ENCODE measurements at places on chromosomes 5 and 9.

DNA sequence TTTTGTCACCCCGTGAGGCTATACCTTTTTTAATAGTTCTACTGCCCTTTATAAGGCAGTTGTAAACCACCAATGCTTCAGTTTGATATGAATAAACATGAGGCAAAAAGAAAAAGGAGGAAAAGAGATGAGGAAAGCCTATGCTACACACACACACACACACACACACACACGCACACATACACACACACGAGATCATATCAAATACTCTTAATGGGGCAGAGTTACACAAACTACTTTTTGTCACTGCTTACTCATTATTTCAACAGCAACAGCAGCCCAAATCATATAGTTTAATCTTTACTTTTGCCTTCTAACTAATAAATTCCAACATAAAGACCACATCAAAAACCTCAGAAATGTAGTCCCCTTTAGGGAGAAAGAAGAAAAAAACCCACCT, 116.8 kb upstream of the PAM start:
- DNase-seq: no peak

GRCh38 chr5:36744773-36745589, 131.6 kb upstream of the NIPBL start:
- DNase-seq: no peak

DNA sequence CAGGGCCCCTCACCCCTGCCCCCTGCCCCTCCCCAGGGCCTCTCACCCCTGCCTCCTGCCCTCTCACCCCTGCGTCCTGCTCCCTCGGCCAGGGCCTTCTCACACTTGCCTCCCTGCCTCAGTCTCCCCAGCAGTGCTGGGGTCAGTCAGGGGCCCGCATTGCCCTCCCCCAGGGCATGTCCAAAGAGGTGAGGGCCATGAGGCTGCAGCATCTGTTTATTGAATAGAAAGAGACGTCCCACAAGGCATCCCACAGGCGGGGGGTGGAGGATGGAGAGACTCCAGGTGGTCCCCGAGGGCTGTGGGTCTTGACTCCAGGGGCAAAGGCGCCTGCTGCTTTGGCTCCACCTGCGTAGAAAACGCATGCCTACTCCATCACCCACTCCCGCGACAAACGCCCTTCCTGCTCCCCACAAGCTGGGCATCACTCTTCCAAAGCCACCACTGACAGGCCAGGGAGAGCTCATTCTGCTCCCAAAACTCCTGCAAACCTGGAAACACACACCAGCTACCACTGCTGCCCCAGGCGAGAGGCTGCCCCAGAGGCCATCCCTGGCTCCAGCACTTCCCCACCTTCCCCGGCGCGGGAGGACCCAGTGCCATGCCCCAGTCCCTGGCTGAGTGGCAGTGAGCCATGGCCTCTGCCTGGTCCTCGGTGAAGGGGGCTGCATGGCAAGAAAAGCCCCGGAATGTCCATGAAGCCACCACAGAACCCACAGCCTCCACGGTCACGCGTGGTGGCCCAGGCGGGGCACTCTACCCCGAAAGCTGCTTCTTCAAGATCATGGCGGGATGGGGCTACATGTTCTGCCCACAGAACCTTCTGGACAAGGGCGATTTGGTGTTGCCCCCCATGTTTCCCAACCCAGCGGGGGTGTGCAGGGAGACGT, 1.6 kb upstream of the LCN8 start:
- no peak for DNase-seq

DNA sequence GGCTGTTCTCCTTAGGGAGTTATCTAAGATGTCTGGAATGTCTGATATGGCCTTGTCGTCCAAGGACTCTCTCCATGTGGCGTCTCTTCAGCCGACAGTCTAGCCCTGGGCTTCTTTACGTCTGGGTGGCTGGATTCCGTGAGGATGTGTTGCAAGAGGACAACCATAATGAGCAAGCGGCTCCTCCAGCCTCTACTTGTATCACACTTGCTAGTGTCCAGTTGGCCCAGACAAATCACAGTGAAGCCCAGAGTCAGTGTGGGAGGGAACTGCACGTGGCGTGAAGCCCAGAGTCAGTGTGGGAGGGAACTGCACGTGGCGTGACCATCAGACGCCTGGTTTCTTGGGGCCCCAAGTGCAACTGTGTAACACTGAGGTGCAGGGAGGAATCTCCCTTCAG, 61.1 kb downstream of the COL23A1 start:
- no peak for DNase-seq

GRCh38 chr9:26341545-26341944, 551.1 kb downstream of the CAAP1 start:
- no peak for DNase-seq

DNA sequence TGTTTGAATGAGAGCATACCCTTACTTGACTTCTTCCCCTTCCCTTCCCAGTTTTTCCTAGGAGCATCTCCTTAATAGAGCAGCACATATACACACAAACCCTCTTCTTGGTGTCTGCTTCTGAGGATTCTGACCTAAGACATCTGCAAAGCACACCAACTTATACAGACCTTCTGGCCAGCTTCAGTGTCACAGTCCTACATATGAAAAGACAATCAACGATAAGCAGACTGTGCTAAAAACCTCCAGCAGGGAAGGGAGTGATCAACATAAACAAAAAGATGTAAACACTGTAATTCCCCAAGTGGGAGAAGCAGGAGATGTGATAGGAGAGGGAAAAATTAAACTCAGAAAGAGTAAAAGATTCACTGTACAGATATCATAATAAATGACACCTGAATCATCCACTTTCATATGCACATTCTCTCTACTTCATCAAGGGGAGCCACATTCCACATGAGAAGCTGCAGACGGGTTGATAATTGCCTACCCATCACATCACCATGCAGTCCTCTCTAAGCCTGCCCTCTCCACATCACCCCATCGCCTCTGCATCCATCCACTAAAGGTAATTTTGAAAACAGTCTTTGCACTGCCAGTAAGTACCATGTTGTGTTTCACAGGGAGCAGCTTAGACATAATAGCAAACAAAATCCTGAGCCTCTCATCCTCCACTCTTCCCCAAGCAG, 13.0 kb downstream of the APBA1 start:
- no peak for DNase-seq

DNA sequence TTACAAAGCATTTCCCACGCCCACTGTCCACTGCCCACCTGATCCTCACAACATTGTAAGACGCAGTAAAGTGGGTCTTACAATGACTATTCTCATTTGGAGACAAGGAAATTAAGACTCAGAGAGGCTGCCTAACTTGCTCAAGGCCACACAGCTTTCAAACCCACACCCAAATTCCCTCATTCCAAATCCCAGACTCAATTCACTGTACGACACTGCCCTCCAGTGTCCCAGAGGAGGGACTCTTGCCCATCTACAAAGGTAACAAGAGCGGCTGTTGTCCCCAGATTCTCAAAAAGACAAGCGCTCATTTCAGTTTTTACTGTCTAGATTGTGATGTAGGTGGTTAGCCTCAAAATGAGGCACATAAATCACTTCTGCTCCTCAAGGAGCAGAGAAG, 184.6 kb downstream of the ACTL7B start:
- no peak for DNase-seq

GRCh38 chr5:98111686-98112085, 661.8 kb upstream of the RGMB start:
- no peak for DNase-seq

GRCh38 chr9:86706391-86706790, 240.9 kb downstream of the GAS1 start:
- no peak for DNase-seq

GRCh38 chr9:87199278-87199677, 252.0 kb upstream of the GAS1 start:
- DNase-seq: no peak

DNA sequence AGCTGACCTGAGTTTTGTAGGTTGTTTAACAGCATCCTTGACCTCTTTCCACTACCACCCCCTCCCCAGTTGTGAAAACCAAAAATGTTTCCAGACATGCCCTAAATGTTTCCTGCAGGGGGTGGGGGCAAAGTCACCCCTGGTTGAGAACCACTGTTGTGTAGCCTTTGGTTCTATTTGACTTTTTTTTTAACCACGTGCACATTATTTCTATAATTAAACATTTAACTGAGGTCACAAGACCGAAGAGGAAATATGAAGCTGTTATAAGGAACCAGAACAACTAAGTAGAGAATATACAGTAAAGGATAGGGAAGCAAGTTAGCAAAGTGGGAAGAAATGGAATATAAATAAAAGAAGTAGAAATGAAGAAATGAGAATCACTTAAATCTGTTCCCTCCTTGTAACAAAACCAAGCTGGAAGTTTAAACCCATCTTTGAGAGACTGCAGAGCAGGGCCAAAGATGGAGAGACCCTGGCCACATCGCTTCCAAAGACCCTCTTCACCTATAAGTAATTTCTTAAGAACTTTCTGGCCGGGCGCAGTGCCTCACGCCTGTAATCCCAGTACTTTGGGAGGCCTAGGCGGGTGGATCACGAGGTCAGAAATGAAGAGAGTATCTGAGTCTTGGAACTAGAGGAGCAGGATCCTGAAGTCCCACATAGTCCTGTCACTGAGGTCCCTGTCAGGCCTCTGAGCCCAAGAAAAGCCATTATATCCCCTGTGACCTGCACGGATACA, 14.4 kb downstream of the SIT1 start:
- DNase-seq: peak; percentile 53

DNA sequence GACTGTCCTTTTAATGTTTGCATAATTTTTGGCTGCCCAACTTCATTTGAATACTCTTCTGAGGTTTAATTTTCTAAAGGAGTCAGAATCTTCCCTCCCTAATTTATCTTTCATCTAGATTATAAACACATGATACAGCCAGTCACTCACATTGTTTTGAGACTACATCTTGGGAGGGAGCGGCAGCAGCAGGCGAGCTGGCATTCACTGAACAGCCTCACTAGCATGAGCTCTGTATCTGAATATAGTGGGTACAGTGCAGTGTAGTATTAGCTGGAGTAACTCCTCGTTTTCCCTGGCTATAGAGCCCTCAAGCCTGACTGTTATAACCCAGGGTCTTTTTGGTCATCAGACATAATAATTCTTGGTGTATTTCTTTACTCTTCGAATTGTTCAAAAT, 969.2 kb upstream of the COX7C start:
- DNase-seq: no peak

- no peak for DNase-seq
Observed at GRCh38 chr9:91341258-91341746, 20.4 kb downstream of the AUH start.

DNA sequence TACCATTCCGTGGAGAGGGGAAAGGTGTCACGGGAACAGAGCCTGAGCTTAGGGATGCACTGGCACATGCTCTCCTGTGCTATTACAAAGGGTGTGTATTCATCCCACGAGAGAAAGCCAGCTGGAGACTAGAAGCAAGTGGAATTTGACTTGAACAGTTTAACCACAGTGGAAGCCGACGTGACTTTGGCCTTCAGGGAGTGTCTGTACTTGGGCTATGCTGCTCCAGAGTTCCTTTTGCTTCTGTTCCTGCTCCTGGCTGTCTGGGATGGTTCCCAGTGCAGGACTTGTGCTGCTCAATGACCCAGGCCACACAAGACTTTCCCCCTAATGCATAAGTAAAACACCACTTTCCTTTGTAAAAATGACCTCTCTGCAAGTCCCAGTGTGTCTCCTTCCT, 7.9 kb upstream of the NFIL3 start:
- DNase-seq: no peak

- no peak for DNase-seq
Observed at GRCh38 chr9:126700296-126700695, 86.6 kb downstream of the LMX1B start.

DNA sequence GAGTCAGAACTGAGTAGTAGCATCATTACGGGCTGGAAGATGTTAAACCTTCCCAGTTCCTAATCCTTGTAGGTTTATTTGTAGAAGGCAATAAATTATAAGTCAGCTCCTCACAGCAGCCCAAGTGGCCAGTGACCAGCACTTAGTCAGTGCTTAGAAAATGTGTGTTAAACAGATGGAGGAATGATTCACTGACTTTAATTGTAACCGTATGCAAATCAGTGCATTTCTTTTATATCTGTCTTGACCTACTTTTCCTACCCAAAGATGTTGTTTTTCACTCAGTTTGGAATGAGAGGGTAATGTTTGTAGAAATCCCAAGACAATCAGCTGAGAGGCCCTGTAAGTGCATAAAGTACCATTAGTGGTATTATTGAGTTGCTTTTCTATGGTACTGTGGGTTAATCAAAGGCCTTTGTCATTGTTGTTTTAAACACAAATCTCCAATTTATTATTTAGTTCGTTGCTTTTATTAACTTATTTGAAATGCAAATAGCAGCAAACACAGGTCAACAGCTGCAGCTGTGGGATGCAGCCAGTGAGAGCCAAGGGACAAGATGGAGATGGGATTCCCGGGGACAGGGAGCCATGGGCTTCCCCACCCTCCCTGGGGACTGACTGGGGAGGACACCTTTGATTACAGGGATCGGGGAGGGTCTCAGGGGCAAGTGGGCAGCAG, 49.8 kb downstream of the MAP1B start:
- DNase-seq: no peak

- no peak for DNase-seq
Observed at GRCh38 chr9:121648799-121649198, 2.6 kb upstream of the DAB2IP start.

DNA sequence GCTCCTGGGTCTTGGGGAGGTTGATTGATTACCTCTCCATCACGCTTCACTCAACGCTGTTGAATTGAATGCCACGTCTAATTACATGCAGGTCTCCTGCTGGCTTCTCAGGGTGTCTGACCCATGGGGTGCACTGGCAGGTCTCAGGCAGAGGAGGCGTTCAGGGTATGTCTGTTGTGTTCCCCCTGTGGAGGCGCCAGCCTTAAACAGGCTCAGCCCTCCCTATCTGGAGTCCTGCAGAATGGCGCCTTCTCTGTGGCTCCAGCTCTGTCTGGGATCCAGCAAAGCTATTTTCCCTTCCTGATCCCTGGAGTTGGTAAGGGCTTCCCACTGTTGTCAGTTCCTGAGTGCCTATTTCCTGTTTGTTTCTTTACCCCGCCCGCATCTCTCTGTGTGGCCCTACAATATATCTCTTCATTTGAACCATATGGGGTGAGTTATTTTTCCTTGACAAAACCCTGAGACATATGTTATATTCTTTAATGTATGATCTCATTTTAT, 150.0 kb downstream of the NTRK2 start:
- no peak for DNase-seq

GRCh38 chr5:851553-851952, 767 bp upstream of the ZDHHC11 start:
- DNase-seq: no peak

GRCh38 chr9:134560206-134560605, 81.4 kb upstream of the COL5A1 start:
- DNase-seq: no peak

GRCh38 chr9:124829334-124829669, 24.0 kb upstream of the WDR38 start:
- no peak for DNase-seq

DNA sequence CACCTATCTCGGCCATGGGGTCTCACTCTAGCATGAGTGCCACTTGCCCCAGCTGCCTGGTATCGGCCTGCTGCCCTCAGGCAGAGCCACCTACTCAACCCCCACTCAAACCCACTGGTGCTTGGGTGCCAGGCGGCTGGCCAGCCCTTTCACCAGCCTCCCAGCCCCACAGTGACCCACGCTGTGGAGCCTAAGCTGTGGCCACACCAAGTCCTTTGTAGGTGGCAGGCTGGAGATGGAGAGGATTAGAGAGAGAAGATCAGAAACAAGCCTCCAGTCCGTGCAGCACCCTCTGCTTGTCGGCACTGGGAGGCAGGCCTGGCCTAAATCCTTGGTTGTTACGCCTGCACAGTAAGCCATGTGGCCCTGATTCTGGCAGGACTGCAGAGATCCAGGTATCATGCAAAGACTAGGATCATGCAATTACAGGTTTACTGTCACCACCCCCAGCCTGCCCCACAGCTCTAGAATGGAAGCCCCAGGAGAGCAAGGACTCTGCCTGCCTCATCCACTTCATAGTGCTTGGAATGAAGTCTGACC, 171.7 kb downstream of the COL23A1 start:
- no peak for DNase-seq

All from foreskin melanocyte (primary cell).